Left ventricle myocardium superior (tissue), 1 donor: ENCODE measurements at places on chromosomes 12 and 14.

DNA sequence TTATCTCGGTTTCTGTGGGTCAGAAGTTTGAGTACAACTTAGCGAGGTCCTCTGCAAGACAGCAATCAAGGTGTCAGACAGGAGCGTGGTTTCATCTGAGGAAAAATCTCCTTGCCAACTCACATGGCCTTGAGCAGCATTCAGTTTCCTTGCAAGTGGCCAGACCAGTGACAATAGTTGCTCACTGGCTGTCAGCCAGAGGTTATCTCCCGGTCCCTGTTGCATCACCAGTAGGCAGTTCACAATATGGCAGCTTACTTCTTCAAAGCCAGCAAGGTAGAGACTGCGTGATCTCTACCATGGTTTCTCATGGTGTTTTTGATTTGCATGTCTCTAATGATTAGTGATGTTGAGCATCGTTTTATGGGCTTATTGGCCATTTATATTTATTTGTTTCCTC lies 143.8 kb upstream of the DAAM1 start:
- DNase-seq: no peak

DNA sequence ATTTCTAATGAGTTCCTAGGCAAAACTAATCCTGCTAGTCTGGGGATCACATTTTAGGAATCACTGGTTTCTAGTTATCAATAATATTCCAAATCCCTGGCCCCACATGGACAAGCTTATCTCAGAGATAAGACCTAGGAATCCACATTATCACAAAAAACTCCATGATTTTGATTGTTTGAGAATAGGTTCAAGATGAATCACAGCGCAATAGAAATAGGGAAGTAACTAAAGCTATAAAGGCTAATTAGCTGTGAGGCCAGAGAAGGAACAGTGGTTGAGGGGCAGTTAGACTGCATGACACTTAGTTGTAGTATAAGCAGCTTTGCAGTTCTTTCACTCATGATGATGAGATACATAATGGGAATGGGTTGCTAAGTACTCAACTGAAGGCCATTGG lies 13.1 kb upstream of the ATP5F1B start:
- no peak for DNase-seq

DNA sequence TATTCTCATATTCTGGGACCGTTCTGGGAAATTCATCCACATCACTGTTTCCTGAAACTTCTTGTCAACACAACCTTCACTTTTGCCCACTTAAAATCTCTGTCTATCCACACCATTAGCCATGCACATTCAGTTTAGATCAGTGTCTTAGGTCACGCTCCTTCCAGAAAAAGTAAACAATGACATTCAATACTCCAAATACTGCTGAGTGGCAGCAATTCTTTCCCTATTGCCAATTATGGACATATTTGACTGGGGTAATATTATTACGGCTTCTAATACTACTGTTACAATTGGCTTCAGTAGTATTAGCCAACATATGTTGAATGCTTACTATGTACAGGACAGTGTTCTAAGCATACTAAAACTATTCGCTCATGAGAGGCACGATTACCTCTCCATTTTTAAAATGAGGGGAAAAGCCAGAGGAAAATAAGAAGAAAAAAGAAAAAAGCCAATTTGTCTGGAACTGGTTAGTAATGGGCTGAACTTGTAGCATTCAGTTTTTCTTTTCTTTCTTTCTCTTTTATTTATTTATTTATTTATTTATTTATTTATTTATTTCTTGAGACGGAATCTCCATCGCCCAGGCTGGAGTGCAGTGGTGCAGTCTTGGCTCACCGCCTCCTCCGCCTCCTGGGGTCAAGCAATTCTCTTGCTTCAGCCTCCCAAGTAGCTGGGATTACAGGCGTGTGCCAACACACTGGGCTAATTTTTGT lies 23.4 kb downstream of the LTBR start:
- no peak for DNase-seq

- DNase-seq: no peak
Measured at GRCh38 chr12:65943388-65944137, 119.3 kb downstream of the HMGA2 start.

GRCh38 chr12:86260183-86260582 lies 4.0 kb upstream of the MGAT4C start:
- DNase-seq: no peak
